ENCODE measurements at places on chromosomes 5 and 9. TPM values are rescaled to one million over a fixed set of nuclear protein-coding genes. Genes with fewer than 3 reads are reported as not detected.

Gene PARP8
- total RNA-seq, result 21.5 TPM

Gene MARCOL
- total RNA-seq, result not detected

Gene SPAAR
- 0.26 TPM for total RNA-seq

Gene DDX4
- total RNA-seq, result not detected

Gene PIP5K1B
- total RNA-seq, result 0.13 TPM

Gene KLHL3
- 3.6 TPM for total RNA-seq

Gene LRRTM2
- 0.63 TPM for total RNA-seq

Gene CMBL
- 19.8 TPM for total RNA-seq
